ENCODE measurements at places on chromosomes 7 and 10.

- DNase-seq, result no peak
Measured at GRCh38 chr10:61791216-61791615, 110.3 kb upstream of the ARID5B start.

DNA sequence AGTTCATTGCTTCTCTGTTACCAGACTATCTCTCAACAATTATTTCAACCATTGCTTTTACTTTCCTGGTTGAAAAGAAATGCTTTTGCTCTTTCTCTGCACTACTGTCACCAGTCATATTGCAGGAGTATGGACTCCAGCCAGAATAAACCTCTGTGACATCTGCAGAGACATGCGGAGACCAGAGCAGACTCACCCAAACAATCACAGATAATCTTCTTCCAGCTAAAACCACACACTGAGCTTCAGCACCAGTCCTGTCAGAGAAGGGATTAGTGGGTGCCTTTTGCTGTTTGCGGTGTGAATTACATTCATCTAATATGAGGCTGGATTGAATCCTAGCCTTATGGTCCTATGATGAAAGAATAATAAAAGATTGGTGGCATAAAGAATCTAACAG is 258.6 kb downstream of the CNTNAP2 start:
- no peak for DNase-seq

DNA sequence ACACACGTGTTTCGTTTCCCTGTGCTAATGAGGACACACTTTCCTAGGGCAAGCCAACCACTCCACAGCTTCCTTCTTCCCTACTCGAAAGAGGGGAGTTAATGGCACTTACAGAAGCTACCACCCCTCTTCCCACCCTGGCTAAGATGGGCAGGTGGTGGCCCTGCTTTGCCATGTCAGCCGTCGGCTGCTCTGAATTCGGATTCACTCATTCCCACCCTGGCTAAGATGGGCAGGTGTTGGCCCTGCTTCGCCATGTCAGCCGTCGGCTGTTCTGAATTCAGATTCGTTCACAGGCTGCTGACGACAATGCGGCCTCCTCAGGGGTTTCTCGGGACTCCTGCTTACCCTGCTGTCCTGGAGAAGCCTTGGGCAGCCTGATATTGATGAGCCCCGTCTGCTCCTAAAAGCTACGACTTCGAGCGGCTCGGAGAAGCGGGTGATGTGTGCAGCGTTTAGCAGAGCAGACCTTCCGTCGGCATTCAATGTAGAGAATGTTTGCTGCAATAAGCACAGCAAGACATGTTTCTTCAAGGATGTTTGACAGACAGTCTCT is 56.2 kb upstream of the PPP2R2D start:
- no peak for DNase-seq

DNA sequence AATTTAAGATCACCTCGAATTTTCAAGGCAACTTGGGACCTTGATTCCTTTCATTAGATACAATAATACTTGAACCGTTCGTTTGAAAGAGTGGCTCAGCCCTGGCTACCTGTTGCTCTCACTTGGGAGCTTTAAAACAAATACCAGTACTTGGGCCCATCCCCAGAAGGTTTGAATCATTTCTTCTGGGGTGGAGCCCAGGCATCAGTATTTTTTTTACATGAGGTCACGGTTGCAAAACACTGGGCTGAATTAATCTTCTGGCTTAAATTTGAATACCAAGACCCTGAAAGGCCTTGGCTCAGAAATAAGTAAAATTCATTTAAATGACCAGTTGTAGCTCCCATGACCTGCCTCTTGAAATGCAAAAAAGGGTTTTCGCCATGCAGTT is 214.9 kb downstream of the CREB5 start:
- DNase-seq, result no peak

- no peak for DNase-seq
Measured at GRCh38 chr7:138838166-138838565, 40.2 kb upstream of the ATP6V0A4 start.

DNA sequence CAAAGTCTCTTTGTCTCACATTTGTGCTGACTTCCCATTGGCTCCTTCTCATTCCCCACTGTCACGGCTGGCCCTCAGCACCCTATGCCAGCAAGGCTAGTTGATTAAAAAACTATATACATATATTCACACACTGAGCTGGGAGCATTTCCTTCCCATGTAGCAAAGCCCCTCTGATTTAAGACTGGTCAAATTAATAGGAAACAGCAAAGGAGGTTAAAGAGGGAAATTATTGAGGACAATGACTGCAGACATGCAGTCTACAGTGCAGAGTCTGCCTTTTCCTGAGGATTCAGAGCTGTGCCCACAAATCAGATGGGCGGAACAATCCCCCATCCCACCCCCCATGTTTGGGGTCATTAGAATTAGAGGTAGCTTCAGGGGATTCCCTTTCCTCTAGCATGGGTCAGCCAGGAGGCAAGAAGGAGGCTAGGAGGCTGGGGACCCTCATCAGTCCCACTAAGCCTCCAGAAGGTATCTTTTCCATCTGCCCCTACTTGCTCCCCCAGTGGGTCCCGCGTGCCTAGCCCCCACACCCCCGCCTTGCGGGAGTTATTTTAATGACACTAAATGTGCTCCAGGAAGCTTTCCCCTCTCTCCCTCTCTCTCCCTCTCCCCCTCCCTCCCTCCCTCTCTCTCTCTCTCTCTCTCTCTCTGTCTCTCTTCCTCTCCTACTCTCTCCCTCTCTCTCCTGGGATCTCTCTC is 9.8 kb upstream of the DLX6 start:
- DNase-seq, result no peak

- DNase-seq, result no peak
Measured at GRCh38 chr7:85342781-85343180, 155.9 kb upstream of the SEMA3D start.

- no peak for DNase-seq
Measured at GRCh38 chr10:84478151-84478550, 149.8 kb downstream of the CCSER2 start.

- DNase-seq, result no peak
Measured at GRCh38 chr7:106568680-106569499, 92.1 kb downstream of the CCDC71L start.

DNA sequence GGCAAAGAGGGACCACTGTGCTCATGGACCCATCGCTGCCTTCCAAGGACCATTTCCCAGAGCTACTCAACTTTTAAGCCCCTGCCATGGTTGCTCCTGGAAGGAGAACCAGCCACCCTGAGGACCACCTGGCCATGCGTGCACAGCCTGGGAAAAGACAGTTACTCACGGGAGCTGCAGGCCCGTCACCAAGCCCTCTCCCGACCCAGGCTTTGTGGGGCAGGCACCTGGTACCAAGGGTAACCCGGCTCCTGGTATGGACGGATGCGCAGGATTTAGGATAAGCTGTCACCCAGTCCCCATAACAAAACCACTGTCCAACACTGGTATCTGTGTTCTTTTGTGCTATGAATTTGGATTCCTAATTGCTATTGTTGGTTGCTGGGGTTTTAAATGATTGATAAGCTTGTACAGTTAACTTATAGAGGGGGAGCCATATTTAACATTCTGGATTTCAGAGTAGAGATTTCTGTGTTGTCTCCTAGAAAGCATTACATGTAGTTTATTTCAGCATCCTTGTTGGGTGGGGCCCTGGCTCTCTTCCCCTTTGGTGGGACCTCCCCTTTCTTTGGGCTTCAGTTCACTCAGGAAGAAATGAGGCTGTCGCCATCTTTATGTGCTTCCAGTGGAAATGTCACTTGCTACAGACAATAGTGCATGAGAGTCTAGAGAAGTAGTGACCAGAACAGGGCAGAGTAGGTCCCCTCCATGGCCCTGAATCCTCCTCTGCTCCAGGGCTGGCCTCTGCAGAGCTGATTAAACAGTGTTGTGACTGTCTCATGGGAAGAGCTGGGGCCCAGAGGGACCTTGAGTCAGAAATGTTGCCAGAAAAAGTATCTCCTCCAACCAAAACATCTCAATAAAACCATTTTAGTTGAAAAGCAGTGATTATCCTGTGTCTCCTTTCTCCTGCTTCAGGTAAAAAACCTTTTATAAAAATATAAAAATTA is 19.4 kb downstream of the LAT2 start:
- no peak for DNase-seq

DNA sequence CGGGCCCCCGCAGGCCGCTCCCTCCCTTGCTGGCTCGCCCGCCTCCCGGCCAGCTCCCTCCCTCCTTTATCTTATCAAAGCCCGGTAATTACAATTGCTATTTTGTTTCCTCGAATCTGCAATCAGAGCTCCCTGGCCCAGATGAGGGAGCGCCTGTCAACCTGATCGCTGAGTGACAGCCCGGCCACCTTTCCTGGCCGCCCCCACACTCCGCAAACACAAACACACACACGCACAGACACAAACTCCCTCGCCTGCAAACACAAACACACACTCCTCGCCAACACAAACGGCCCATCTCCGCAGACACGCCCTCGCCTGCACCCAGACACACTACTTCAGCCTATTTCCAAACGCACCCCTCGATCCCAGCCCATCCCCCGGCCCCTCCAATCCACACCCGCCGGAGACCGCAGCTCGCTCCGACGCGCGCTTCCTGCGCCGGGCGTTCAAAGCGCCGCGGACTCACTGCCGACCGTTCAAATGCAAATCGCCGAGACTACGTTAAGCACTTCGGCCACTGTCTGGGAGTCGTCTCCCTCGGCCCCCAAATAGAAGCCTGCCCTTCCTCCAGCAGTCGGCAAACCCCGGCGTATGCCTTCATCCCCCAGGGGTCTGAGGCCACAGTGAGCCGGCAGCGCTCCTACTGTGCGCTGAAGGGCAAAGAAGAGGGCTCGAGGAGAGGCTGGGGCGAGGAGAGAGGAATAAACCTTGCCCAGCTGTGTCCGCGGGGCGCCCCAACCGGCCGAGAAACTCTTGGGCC is 3.0 kb upstream of the FGF8 start:
- no peak for DNase-seq
